ENCODE measurements at places on chromosomes 3 and 15.

DNA sequence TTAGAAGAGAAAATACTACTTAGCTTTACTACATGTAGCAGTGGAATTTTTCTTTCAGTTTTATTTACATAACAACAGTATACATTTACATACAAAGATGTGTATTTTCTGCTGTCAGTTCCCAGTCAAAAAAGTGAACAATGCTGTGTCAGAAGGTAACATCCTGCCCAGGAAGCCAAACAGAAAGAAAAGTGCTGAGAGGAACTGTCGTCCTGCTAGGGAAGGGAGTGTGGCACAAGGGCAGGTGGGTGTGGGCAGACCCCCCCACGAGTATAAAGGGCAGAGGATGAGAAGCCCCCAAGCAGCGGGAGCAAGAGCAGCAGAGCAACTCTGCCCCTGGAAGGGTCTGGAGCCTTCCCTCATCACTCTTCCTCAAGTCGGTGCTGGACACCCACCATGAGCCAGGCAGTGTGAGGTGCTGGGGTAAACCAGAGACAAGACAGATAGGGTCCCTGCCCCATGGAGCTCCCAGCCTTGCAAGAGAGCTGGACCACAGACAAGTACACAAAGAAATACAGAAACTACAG is 39.7 kb downstream of the TBC1D2B start:
- DNase-seq, result no peak

DNA sequence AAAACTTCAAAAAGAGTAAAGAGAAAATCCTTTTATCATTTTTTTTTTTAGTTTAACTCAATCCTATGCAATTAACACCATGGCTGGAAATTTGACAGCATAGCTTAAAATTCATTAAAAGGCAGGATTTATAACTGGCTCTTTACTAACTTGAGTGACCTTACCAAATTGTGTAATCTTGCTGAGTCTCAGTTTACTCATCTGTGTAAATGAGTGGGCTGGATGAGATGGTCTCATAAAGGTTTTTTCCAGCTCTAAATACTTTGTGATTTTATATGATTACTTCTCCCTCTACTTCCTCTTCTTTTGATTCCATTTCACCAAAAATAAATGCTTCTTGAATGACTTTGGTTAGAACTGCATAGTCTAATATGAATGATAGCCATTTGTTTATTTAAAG is 234.9 kb upstream of the SATB1 start:
- DNase-seq, result no peak

DNA sequence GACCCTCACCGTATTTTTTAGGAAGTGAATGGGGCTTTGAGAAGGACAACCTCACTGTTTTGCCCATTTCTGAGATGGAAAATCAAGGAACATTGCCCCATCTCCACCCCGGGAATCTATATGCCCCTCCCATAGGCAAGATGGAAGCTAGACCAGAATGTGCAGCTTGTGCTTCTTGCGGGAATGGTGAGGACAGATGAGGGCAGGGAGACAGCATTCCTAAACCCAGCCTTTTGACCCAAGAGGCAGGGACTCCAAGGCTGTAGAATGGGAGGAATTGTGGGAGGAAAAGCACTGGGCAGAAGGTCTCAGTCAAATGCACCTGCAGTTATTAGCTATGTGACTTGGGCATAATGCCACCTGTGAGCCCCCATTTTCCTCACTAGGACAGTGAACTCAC is 66.9 kb downstream of the SMAD3 start:
- DNase-seq, result no peak

DNA sequence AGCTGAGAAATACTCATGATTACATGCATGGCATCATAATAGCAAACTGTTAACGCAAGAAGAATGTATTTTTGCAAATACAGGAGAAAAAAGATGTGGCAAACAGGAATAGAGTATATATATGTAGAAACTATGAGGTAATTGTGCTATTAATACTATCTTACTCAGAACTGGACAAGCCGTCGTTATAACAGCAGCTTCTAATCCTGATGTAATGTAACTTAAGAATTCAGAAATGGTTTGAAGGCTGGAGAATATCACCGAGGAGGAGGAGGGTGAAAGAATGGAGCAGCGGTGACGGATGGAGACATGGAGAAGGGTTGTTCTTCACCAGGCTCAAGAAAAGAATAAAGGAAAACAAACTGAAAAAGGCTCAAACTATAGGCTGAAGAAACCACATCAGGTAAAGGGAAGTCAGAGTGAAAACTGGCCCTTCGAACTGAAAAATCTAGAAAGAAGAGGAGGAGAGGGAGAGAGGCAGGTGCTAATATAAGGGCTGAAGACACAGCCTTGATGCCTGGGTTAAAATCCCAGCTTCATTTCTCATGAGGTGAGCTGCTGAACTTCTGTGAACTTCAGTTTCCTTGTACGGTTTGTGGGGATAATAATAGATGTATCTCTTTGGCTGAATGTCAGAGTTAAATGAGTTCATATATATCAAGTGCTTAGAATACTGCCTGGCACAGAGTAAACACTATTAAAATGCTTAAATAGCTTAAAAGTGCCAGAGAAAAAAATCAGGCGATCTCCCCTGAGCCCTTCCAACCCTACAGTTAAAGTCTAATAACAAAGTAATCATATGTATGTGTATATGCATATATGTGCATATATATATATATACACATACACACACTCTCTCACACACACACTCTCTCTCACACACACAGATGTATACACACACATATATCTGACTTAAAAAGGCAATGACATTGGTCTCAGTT is 43.9 kb downstream of the GOLIM4 start:
- DNase-seq, result peak; percentile 52

DNA sequence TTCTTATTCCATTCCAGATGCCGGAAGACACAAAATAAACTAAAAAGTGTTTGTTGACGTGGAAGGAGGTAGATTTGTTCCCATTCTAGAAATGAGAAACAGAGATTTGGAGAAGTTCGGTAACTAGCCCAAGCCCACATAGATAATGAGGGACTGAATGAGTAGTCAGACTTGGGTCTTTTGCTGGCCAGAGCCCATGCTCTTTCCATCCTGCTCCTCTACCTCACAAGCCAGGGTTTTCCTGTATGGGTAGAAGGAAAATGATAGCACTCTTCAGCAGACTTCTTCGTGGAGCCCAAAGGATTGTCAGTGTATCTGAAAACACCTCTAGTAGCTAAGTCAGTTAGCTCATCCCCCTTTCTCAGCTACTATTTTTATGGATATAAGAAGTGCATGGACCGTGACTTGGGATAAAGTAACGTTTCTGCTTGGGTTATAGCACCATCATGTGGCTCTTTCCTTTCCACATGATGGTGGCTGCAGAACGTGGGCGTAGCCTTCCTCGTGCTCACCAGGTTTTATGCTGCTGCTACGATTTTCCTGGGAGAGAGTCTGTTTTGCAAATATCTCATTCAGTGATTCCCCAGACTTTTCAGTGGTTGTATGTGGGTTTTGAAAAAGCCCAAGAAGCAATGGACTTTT is 84.6 kb downstream of the DGKG start:
- peak; percentile 67 for DNase-seq

GRCh38 chr3:71466483-71466882 is 117.0 kb downstream of the FOXP1 start:
- DNase-seq, result peak; percentile 13

GRCh38 chr3:55797084-55797483 is 310.0 kb upstream of the WNT5A start:
- DNase-seq, result peak; percentile 23

- DNase-seq, result no peak
Observed at GRCh38 chr3:49454898-49455681, 15.0 kb upstream of the DAG1 start.

DNA sequence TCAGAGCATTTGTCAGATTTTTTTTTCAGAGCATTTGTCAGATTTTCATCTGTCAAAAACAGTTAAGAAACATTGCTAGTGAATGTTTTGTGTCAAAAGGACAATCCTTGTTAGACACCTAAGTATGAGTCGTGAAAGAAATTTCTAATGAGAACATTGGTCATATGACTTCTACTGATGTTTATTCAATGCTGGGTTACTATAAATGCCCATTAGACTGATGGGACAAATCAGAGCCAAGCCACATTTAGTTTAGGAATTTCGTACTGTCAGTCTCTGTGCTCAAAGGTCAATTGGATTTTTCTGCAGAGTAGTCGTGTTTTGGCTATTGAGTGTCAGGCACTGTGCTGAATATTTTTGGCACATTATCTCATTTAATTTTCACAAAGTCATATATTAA is 31.6 kb downstream of the TSC22D2 start:
- DNase-seq, result no peak

GRCh38 chr15:70742928-70743327 is 20.4 kb downstream of the UACA start:
- DNase-seq, result peak; percentile 51

DNA sequence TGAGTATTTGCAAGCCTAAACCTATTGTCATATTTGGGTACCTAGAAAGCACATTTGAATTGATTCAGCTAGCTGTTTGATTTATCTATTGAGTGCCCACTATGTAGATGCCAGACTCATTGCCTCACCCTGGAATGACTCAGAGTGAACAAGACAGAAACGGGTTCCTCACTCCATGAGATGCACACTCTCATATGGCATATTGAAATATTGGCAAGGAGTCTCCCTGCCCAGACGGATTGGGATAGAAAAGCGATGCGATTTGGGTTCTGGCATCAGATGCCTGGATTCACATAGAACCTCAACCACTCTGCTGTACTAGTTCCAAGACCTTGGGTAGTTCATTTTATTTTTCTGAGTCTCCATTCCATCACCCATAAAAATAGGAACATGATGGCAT is 22.5 kb downstream of the LRRN1 start:
- no peak for DNase-seq

DNA sequence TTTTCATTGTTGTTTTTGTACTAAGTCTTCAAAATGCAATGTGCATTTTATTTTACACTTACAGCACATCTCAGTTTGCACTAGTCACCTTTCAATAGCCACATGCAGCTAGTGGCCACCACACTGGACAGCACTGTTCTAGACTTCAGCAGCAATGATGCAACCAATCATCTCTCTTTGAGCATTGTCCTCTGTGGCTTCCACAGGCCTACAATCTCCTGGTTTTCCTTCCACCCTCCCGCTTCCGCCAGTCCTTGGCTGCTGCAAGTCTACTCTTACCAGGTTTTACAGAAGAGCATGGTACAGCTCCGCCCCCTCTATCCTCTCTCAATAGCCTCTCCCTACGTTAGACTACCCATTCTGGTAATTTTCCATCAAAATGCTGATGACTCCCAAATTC is 25.1 kb upstream of the FSIP1 start:
- DNase-seq, result no peak

DNA sequence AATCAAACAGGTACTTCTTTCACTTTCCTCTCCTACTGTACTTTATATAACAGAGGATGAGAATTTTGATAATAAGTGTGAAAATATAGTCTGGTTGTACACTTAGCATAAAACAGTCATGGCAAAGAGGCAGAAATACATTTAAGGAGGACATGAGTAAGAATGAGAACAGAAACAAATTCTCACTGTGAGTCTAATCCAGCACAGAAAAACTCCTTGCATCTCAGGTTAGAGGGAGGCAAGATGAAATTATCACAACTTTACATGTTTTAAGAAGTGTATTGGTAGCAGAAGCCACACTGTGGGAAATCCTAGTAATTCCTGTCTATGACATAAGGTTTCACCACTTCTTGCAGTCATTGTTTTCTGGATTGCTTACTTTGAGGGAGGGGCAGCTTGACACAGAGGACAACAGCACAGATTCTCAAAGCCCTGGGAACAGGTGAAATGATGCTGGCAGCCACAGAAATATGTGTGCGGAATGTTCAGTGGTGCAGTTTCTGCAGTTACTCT is 733.6 kb upstream of the GBE1 start:
- no peak for DNase-seq
